ENCODE measurements at places on chromosomes 2 and 18. TPM values are rescaled to one million over a fixed set of nuclear protein-coding genes. Genes with fewer than 3 reads are reported as not detected.

Gene ARHGEF33
- total RNA-seq, result not detected

Gene ATG4B
- total RNA-seq, result 66.7 TPM

Gene KANSL3
- 20.2 TPM for total RNA-seq

Gene PLEKHH2
- total RNA-seq, result 1.2 TPM

Gene ASB18
- not detected for total RNA-seq

Gene FBLN7
- total RNA-seq, result 1.0 TPM

Gene CABYR
- 6.7 TPM for total RNA-seq

Gene GPR17
- total RNA-seq, result not detected

Gene GNLY
- total RNA-seq, result not detected

Gene GPR45
- not detected for total RNA-seq

Gene TMEM237
- total RNA-seq, result 29.3 TPM

Gene ABCG5
- not detected for total RNA-seq

Gene COL4A3
- total RNA-seq, result not detected

Gene MYO5B
- 0.17 TPM for total RNA-seq

Gene TLX2
- 0.34 TPM for total RNA-seq

Gene AAMP
- total RNA-seq, result 105 TPM

Gene ANKRD44
- 1.5 TPM for total RNA-seq

Gene HOXD13
- total RNA-seq, result not detected

Gene PTH2R
- under 0.01 TPM for total RNA-seq

Gene MPP4
- 4.7 TPM for total RNA-seq

Gene TUBA3D
- not detected for total RNA-seq

Gene SULT1C4
- total RNA-seq, result 0.50 TPM

Gene LCT
- not detected for total RNA-seq

Gene ABHD1
- total RNA-seq, result not detected

Gene PLB1
- total RNA-seq, result 0.34 TPM

Gene DCDC2C
- total RNA-seq, result not detected

Gene UBR3
- total RNA-seq, result 10.4 TPM

Gene DLX2
- 0.15 TPM for total RNA-seq

Gene PSMD14
- total RNA-seq, result 71.4 TPM

Gene STK36
- total RNA-seq, result 11.4 TPM

Gene BCL2
- total RNA-seq, result 3.9 TPM

Gene TAF4B
- 2.9 TPM for total RNA-seq

Gene KLHL30
- total RNA-seq, result not detected

Gene TGFBRAP1
- 9.8 TPM for total RNA-seq

Gene FOXD4L1
- total RNA-seq, result not detected

Gene CTDSP1
- total RNA-seq, result 64.7 TPM

Gene IL1RL2
- total RNA-seq, result 0.74 TPM

Gene SPC25
- 12.9 TPM for total RNA-seq

Gene KIAA2012
- total RNA-seq, result not detected

Gene COPS9
- total RNA-seq, result 206 TPM

Gene ASXL2
- total RNA-seq, result 6.1 TPM

Gene TDRD15
- total RNA-seq, result not detected

Gene SERPINB3
- total RNA-seq, result not detected

Gene UGT1A1
- total RNA-seq, result not detected

Gene VAMP8
- 2.5 TPM for total RNA-seq

All from bronchus fibroblast of lung (primary cell).